ENCODE measurements at places on chromosomes 3 and 15.

- no peak for DNase-seq
Measured at GRCh38 chr3:99976584-99976983, 137.7 kb downstream of the FILIP1L start.

DNA sequence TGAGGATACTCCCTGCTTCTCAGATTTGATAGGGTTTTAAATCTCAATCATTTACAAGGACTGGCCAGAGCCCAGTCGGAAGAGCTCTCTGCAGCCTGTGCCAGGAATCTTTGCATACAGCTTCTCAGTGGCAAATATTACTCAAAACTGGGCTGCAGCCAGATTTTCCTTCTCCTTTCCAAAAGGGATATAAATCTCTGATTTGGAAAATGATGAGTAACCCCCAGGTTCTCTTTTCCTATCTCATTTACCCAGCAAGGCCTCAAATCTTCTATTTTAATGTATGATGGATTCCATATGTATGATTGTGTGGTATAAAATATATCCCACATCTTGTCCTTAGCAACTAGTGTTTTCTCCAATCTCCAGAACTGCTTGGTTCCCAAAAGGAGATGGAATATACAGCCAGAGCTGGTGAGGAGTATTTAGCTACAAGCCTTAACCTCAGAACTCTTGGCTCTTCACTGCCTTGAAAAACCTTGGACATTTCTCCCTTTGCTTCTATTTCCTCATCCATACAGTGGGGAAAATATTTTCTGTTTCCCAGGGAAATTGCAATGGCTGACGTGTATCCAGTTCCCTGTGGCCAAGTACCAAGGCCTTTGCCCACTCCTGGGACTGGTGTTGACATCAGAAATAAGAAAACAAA, 114.4 kb downstream of the ATG7 start:
- no peak for DNase-seq

GRCh38 chr15:75739791-75740190, 27.1 kb upstream of the CSPG4 start:
- DNase-seq: no peak

GRCh38 chr3:43243590-43244587, 42.5 kb upstream of the SNRK start:
- peak; percentile 10 for DNase-seq

DNA sequence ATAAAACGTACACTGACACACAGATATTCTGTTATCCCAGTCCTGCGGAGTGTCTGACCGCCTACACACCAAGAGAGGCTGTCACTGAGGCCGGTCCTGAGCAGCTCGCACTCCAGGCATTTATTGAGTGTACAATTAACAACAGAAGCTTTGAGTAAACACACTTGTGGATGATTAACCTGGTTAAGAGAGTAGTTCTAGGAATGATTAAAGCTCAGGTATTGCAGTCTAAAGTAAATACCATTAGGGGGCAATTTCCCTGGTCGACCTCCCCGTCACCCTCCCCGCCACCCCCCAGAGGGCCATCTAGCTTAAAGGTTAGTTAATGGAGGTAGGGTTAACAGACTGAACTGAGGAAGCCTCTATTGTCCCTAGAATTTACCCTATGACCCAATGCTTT, 1278.5 kb downstream of the NSUN3 start:
- no peak for DNase-seq

DNA sequence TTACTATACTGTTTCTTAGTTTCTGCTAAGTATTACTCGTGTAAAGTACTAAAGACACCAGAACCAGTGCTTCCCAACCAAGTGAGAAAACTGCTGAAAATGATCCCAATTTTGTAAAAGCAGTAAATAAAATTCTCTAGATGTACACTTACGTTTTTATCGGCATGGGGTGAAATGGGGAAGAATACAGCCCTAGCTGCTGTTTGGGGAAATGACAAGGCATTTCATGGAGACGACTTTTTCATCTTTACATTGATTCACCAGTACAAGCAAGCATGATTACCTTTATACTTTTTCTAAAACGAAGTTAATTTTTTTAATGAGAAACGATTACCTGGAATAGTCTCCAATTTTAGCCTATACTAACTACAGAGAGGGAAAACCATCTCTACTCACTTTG, 1.4 kb downstream of the PSMD6 start:
- DNase-seq: peak; percentile 4

DNA sequence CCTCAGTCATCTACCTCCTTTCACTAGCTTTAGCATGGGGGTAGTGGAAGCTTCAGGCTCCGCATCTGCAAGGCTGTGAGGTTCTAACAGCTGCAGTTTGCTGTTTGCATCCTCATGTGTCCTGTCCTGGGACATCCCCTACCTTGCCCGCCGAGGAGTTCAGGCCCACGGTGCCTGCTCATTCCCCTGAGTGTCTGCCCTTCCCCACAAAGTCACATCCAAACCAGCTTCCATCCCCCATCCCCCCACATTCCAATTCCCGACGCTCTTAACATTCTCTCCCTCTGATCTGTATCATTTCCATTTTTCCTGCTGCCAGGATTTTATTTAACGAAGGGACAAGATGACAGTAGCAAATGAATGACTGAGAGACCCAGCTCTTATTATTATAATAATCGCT, 43.8 kb downstream of the HRH1 start:
- DNase-seq: no peak

GRCh38 chr15:33425142-33425541, 114.4 kb downstream of the RYR3 start:
- DNase-seq: no peak

DNA sequence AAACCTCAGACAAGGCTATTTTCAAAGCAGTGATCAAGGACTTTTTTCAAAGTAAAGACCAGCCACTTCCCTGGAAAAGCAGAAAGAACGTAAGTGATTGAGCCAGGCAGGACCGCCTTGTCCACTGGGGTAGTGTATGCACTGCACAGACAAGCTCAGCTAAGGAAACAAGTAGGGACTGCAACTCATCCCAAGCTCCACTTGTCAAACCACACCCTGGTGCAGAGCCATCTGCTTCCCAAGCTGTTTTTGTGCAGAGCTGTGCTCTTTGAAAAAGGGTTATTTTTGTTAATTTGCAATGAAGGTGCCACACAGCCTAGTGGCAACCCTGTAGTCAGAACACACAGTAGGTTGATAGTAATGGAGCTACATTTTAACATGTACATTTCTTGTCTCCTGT, 193.3 kb downstream of the ADAMTS9 start:
- no peak for DNase-seq

DNA sequence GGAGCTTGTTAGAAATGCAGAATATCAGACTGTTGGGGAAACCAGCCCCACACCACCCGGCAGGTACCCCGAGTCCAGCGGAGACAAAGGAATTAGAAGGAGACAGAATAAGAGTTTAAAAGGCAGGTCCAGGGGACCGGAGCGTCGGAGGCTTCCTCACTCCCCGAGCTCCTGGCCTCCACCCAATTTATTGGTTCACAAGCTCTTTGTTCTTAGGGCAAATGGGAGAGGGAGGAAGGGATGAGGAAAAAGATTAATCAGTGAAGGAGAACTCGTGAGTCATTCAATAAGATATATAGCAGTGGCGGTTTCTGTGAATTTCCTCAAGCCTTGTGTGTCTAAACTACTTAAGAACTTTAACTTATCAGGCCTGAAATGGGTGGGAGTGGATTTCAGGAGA, 32.1 kb upstream of the WDR72 start:
- DNase-seq: no peak

- DNase-seq: no peak
Measured at GRCh38 chr3:65343026-65343425, 655.2 kb upstream of the ADAMTS9 start.

- peak; percentile 55 for DNase-seq
Measured at GRCh38 chr3:65342084-65342683, 654.4 kb upstream of the ADAMTS9 start.

GRCh38 chr3:4751502-4752101, 227.6 kb upstream of the BHLHE40 start:
- no peak for DNase-seq

DNA sequence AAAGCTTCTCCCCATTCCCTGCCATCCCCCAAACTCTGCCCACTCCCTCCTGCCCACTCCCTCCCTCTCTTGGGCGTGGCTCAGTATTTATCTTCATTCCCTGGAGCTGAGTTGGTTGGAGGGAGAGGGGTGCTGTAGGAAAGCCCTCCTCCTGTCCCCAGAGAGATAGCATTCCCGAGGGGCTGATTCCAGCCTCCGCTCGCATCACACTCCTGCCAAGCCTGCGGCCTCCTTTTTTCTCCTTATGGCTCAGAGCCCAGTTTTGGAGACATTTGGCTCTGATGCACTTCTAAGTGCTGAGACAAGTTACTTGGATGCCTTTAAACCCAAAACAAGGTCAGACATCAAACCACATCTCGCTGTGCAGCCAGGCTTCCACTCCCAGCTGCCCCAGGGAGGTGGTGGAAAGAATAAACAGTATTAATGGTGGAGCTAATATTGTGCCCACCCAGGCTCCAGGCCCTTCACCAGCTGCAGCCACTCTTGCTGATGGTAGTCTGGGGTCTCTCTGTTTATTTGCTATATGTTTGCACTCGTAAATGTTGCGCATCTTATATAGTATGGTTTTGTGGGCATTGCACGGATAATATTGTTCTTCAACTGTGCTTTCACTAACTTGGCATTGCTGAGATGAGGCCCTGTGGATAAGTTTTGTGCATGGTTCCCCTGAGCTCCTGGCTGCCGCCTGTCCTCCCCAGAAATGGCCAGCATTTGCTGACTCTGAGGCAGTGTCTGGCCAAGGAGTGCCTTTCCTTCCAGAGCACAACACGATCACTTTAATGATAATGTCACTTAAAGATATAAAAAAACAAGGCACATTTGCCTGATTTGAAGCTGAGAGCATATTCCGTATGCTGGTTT, 157.2 kb downstream of the LRRC28 start:
- no peak for DNase-seq

DNA sequence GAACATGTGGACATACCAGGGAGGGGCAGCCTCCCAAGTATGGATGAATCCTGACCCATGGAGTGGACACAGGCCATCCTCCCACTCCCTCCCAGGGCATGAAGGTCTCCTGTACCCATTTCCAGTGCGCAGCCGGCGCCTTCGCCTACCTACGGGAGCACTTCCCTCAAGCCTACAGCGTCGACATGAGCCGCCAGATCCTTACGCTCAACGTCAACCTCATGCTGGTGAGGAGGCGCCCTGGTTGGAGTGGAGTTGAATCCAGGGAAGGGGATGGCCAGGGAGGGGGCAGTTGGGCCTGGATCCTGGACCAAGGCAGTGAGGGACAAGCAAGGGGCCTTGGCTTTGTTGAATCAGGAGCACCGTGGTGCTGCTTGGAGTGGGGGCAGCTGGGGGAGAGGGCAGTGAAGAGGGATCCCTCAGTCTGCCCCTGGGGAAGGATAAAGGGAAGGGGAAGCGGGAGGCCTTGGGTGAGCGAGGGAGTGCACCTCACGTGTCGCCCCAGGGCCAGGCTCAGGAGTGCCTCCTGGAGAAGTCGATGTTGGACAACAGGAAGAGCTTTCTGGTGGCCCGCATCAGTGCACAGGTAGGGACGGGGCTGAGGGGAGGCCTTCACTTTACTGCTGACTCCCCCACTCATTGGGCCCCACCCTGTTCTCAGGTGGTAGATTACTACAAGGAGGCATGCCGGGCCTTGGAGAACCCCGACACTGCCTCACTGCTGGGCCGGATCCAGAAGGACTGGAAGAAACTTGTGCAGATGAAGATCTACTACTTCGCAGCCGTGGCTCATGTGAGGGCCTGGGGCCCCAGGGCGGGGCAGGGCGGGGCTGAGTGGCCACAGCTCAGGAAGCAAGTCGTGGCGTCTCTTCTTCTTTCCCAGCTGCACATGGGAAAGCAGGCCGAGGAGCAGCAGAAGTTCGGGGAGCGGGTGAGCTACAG, 25.3 kb downstream of the PTPN23 start:
- DNase-seq: no peak

DNA sequence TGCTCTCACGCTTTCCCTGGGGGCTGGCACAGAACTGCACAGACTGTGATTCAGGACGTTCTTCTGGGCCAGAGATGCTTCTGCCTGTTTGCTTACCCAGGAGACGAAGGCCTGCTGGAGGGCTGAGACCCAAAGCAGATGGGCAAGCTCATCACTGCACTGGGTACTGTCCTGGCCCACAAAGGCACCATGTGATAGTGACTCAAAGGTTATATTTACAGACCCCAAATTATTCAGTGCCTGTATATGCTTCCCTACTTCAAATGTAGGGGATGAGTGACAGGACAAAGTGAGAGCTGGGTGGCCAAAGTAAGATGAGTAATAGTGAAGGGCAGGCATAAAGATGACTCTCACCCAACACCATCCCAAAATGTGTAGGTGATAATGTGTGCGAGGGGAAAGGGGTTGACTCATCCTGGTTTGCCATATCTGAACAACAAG, 127.4 kb downstream of the WDR76 start:
- DNase-seq: peak; percentile 36

DNA sequence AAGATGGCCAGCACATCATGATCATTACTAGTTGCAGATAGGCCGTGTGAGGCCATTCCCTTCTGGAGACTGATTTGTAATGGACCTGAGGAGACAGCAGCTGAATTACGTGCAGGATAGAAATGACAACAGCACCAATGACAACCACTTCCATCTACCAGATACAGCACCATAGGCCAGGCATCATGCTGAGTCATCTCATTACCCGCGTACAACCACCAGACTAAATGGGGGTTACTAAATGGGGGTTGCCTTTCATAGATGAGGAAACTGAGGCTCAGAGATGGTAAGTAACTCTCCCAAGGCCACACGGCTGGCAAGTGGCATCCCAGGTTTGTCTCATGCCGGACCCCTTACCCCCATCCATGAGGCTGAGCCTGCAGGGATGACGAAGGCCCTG, 32.8 kb upstream of the FAM107A start:
- DNase-seq: peak; percentile 68

DNA sequence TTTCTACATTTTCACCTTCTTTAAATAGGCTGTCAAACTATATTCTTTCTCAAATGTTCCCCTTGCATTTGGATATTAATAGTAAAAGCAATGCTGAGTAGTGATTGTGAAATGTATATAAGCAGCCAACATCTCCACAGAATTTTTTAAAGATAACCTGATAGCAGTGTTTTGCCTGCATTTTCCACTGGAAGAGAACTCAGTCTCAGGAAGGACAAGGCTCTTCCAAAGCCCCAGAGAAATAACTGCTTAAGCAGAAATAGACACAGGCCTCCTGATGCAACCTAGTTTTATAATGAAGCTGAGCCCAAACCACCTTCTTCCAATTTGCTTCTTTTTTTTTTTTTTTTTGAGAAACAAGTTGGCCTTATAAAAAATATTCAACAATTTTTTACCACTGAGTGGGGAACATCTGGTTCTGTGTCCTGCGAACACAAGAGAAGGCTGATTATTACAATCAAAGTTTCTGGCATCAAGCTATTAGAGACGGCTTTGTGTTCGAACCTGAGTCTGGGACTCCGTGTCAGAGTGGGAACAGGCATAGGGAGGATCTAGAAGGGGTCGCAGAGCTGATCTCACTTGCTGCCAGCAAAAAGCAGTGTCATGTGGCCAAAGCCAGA, 332.5 kb upstream of the TBL1XR1 start:
- DNase-seq: no peak

DNA sequence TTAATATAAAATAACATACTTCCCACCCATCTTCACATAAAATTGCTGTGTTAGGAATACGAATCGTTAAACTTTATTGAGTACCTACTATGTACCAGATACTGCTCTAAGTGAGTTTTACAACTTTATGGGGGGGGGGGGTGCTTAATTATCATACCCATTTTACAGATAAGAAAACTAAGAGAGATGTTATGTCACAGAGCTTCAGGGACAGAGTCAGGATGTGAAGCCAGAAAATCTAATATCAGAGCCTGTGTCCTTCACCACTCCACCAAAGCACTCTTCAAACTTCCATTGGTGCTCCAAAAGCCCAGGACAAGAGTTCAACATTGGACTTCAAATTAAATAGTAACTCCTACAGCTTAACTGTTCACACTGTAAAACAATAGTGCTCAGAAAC, 8.6 kb downstream of the LINS1 start:
- no peak for DNase-seq

Measured in activated CD4-positive, alpha-beta T cell treated with anti-CD3 and anti-CD28 coated beads, Interleukin-2, Interleukin-6, amounts not matched to agents 100 ng/mL and 50 ng/mL, durations not matched to agents 16 hours and 8 hours (primary cell).